ENCODE measurements at places on chromosomes 7 and 10.

DNA sequence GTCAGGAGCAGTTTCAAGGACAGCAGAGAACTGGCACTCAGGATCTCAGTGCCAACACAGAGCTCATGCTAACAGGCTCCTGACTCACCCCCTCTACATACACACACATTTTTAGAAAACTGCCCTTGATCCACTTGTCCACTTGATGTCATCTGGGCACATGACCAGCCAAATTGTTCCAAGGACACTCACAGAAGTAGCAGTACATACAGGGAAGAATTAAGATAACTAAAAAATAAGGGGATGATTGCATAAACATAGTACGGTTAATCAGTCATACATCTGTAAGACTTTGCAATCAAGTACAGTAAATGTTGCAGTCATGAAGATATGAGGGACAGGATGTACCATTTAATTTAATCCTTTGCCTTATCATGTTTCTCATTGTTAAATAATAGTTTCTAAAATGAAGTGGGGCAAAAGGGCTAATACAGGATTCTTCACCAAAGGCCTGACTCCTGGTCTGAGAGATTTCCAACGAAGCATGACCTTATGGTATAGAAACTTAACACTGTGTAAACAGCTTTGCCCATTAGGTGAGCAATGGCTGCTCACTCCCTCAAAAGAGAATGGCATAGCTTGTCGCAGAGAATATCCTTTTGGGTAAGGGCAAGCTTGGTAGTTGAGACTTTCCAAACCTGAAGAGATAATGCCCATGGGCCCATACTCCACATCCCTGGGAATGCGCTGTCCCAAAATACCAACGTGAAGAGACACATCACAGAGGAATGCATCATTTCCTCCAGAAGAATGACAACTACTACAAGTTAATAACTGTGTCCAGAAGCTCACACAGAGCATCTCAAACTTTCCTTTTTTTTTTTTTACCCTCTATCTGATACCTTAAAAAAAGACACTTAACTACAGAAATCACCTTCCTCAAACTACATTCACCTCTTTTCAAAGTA lies 94.1 kb downstream of the ARMH3 start:
- DNase-seq, result no peak

DNA sequence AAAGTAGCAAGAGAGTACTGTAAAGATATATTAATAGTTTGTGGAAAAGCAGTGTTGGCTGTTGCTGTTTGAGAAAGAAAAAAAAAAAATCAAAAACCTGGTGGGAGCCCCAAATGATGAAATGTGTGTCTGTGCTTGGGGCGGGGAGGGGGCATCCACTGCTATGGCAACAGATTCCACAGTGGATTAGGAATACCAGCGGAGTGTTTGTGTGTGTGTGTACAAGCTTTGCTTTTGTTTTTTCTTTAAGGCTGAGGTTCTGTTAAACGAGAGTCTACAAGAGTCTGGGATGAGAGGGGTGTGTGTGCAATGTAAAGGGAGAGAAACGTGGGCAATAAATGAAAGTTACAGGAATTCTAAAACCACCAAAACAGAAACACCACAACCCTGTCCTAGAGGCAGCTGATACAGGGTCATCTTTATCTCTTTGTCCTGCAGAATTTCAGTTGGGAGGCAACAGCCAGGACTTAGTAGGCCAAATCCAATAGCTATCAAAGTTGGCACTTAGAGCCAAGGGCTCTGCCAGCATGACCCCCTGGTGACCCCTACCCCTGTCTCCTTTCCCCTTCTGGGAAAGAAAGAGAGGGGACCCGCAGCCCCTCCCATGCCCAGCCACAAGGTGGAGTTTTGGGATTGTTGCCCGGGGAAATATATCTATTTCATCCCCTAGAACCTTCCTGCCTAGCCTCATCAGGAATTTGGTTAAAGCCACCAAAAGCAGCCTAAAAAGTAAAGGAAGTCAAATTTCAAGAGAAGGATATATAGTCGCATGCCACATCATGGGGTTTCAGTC lies 85.4 kb downstream of the OSBPL3 start:
- no peak for DNase-seq

- DNase-seq, result no peak
Observed at GRCh38 chr10:121914661-121915060, 13.2 kb downstream of the ATE1 start.

DNA sequence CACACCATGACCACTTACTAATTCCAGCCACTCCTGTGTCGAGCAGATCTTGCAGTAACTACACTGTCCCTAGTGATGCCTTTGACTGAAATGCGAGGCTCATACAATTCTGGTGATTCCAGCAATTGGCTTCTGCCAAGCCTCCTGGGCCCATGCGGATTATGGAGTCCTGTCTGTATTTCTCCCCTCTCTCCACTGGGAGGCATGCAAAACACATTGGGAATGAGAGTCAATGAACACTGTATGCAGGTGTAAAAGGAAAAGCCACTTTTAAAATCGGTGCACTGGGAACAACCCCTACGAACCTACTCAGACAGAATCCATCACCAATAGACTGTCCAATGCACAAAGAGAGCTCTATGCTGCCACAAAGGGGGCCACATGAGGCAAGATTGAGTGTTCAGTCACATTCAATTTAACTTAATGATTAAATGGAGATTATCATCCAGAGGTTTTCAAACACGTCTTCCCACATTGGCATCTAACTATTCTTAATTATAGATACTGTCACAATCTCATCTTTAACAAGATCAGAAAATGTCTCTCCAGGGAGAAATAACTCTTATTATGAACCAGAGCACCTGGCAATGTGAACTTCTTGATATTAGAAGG lies 550.6 kb downstream of the GLRX3 start:
- no peak for DNase-seq

- no peak for DNase-seq
Observed at GRCh38 chr7:44703921-44704320, 44.7 kb upstream of the ZMIZ2 start.

GRCh38 chr10:235915-236314 lies 100.7 kb downstream of the ZMYND11 start:
- no peak for DNase-seq

- no peak for DNase-seq
Observed at GRCh38 chr10:10207538-10207937, 810.1 kb upstream of the CELF2 start.

DNA sequence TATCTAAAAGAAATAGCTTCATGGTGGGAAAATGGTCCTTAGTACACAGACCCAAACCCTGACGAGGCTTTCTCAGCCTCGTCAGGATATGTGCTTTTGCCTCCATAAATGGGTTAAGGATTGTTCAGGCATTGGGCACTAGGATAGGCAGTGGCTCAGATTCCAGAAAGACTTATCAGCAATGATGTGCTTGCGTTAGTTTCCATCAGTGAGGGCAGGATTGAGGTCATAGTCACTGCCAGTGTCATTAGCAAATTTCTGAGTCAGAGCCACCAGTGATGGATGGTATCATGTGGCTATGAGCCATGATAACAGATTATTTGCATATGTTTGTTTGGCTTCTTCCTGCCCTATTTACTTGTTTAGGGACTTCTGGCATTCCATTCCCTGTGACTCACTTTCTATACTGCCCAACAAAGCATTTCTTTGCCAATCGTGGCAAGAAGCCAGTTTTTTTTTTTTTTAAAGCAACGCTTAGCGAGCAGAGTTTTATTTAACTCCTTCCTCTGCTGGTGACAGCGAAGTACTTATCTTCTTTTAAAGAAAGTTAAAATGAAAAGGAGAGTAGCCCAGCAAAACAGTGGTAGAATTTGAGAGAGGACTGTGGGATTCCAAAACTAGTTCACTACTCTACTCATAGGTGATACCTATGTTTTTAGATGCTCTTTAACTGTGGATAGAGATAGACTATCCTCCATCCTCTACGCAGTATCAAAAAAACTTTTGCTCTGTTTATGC lies 44.4 kb downstream of the MYPN start:
- DNase-seq, result no peak

DNA sequence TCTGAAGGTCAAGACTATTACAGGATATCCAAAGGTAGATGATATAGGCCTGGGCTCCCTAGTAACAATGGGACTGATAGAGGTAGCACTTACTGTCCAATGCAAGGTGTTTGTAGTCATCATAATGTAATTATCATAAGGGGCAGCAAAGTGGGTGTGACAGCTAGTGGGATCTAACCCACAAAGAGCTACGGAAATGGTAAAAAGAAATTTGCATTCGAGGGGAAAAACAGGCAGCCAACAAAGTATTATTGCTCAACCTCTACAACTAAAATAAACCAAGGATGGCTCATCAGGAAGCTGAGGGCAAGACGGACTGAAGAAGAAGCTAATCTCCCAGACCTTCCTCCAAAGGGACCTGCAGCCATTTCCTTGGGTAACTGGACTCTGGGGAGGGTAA lies 211.0 kb downstream of the WDR11 start:
- DNase-seq, result no peak

GRCh38 chr7:101860316-101861217 lies 43.1 kb downstream of the CUX1 start:
- no peak for DNase-seq

DNA sequence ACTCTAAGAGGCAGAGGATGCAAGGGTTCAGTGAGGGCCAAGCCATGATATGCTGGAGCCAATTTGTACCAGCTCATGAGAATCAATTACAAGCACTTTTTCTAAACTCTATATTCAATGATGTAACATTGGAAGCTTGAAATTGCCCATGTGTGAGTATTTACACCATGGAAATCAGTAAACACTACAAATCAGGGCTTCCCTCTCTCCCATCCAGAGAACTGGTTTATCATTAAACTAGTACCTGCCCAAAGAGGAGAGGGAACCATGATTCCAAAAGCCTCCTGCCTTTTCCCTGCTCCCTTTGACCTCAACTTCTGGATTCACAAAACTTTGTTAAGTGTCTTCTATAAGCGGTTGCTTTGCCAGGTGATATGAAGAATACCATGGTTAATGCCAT lies 52.5 kb upstream of the BICC1 start:
- no peak for DNase-seq

- DNase-seq, result no peak
Observed at GRCh38 chr7:16423761-16424160, 2.4 kb upstream of the CRPPA start.

DNA sequence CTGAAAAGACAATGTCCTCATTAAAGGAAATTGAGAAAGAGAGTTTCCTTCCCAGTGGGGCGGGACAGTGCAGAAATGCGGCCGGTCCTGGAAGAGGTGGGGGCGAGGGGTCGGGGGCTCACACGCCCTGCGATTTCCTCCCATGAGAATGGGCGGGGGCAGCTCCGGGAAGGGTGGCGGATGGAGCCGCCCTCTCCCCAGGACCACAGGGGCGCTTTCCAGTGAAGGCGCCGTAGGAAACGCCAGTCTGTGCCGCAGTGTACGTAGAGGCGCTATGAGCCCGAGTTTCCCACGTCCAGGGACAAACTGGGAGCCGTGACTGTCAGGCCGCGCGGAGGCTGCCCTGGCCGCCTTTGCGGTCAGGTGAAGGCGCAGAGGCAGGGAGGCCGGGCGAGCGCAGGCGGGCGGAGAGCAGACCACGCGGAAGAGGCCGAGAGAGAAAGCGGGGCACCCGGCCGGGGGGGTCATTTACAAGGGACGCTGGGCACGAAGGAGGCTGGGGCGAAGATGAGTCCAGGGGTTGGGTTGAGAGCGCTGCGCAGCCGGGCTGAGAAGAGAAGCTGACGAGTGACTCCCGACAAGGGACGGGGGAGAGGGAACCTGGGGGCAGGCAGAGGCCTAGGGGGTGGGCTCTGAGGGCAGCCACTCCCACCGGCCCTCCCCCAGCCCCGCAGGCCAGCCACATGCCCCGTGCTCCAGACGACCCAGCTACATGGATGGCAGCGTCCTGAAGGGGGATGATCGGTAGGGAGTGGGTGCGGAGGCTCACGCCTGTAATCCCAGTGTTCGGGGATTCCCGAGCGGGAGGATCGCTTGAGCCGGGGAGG lies 45.0 kb downstream of the ALOX5 start:
- no peak for DNase-seq

DNA sequence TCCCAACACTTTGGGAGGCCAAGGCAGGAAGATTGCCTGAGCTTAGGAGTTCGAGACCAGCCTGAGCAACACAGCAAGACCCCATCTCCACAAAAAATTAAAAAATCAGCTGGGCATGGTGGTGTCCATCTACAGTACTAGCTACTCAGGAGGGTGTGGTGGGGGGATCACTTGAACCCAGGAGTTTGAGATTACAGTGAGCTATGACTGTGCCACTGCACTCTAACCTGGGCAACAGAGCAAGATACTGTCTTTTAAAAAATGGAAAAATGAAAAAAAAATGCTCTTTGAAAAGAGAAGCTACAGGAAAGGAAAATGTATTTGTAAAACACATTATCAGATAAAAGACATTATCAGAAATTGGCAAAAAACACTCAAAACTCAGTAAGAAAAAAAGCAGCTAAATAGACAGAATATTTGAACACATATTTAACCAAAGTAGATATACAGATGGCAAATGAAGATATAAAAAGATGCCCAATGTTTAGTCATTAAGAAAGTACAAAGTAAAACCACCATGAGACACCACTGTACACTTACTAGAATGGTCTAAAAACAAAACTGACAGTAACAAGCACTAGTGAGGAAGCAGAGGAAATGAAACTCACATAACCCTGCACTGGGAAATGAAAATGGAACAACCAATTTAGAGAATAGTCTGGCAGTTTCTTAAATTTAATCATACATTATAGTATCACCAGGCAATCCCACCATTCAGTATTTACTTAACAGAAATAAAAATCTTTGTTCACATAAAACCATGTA lies 40.5 kb downstream of the NRBF2 start:
- DNase-seq, result no peak

DNA sequence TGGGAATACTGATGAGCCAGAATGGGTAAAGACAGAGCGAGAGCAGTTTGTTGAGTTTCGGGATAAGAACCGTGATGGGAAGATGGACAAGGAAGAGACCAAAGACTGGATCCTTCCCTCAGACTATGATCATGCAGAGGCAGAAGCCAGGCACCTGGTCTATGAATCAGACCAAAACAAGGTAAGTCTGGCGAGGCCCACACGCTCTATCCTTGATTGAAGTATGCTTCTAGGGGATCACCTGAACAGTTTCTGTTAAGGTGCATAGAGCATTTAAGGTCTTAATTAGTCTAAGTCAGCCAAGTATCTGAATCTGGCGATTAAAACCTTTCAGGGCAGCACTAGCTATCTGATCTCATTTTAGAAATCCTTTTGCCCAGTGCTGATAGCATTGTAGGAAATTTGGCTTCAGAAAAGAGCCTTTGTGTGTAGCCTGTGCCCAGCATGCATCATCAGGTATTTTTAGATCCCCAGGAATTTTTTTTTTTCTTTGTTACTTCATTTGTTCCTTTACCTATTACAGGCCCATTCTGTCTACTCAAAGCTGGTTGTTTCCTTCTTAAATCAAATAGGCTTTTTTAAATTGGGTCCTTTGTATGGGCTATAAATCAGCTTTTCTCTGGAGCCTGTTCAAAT lies 8.0 kb downstream of the OPN1SW start:
- no peak for DNase-seq
